ENCODE measurements at places on chromosomes 2 and 18.

DNA sequence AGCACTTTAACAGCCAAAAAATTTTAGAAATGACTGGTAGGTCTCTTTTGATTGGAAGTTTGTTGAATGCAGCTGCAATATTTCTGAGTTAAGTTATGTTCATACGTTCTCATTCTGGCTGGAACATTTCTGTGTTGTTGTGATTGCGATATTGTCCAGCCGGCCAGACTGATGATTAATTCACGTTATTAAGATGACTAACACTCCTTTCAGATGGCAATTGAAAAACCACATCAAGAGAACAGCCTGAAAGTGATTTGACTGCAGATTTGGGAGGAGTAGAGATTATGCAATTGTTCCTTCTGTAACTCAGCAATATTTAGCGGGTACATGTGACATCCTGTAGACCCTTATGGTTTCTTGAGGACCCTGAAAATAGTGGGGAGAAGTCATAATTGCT lies 133.7 kb downstream of the FBXO15 start:
- H3K27me3 ChIP-seq: peaks cover 1% of the 10 kb centered on the region
- H3K27ac ChIP-seq: no peak overlapping the region
- no peak overlapping the region for H3K4me3 ChIP-seq

DNA sequence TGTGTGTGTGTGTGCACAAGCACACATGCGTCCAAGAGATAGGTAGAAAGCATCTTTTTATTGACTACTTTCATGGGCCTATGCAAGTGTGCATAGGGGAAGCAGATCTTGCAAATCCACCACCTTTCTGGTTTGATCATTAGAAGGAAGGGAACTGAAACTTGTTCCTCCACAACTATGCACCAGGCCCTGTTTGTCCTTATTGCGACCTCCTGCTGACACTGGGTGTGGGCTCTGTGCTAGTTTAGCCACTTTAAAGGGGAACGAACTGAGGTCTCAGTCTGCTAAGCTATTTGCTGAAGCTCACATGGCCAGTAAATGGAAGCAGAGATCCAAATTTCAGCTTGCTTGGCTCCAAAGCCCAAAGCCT lies 32.1 kb upstream of the INSIG2 start:
- H3K36me3 ChIP-seq: no peaks in the 10 kb centered on the region
- peaks cover 15% of the 10 kb centered on the region for H3K4me1 ChIP-seq
- peaks cover 26% of the 10 kb centered on the region for H3K27me3 ChIP-seq
- no peak for DNase-seq

DNA sequence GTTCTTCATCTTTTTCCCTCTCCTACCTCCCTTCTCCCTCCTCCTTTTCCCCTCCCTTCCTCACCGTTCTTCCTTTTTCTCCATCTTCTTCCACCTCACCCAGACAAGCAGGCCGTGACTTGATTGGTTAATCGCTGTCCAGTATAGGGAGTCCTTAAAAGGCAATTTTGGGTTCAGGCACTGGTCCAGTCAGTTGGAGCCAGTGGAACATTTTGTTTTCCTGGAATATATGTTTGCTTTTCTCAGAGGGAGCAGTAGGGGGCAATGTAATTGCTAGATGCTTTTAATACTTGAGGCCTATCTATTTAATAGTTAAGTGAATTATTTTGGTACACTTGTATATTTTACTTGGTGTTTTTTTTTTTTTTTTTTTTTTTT lies 15.0 kb downstream of the ELAC1 start:
- H3K4me1 ChIP-seq: no peaks in the 10 kb centered on the region
- H3K4me3 ChIP-seq: no peak overlapping the region
- H3K36me3 ChIP-seq: no peaks in the 10 kb centered on the region
- no peaks in the 10 kb centered on the region for H3K27me3 ChIP-seq
- no peak overlapping the region for H3K27ac ChIP-seq

DNA sequence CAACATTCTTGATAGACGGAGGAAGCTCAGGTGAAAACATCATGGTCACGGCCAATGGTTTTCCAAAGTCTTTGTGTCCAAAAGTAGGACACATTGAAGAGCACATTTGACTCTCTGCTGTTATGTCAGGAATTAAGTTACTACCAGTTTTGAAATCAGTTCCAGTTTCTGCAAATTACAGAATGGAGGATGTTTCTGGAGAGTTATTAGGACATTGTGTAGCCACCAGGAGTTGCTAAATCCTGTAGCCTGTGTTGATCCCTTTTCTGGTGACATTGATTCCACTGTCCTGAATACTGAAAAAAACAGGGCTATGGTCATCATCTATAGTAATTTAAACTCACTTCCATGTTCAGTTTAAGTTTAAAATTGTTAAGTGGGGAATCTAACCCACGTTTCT lies 15.3 kb downstream of the UPP2 start:
- DNase-seq: no peak
- H3K4me3 ChIP-seq: no peak overlapping the region
- H3K4me1 ChIP-seq: peaks cover 37% of the 10 kb centered on the region
- no peaks in the 10 kb centered on the region for H3K36me3 ChIP-seq

DNA sequence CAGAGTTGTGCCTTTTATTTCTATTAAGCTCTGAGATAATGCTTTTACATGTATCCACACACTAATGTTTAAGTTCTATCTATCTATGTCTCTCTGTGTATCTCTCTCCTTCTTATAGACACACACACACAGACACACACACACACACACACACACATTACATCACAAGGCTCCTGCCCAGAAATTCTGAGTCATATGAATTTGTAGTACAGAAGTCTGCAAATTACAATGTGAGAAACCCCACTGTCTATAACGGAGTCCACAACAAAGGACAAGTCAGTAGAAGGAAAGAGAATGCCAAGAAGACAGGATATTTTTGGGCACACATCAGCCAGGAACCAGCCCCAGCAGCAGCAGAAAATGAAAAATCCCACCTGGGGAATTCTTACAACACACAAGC lies 142.4 kb downstream of the EN1 start:
- no peak overlapping the region for H3K27ac ChIP-seq
- H3K4me3 ChIP-seq: no peak overlapping the region
- H3K27me3 ChIP-seq: no peaks in the 10 kb centered on the region
- no peak for DNase-seq
- no peaks in the 10 kb centered on the region for H3K36me3 ChIP-seq

GRCh38 chr2:203018181-203018580 lies 3.5 kb downstream of the NBEAL1 start:
- H3K27me3 ChIP-seq: no peaks in the 10 kb centered on the region
- H3K4me1 ChIP-seq: peaks cover 45% of the 10 kb centered on the region
- H3K27ac ChIP-seq: peak overlapping the region; percentile 55
- H3K36me3 ChIP-seq: no peaks in the 10 kb centered on the region
- DNase-seq: peak; percentile 55

- H3K27ac ChIP-seq: no peak overlapping the region
- no peak overlapping the region for H3K4me3 ChIP-seq
- DNase-seq: no peak
- H3K4me1 ChIP-seq: no peaks in the 10 kb centered on the region
- peaks cover 22% of the 10 kb centered on the region for H3K27me3 ChIP-seq
- H3K36me3 ChIP-seq: no peaks in the 10 kb centered on the region
Measured at GRCh38 chr2:95014126-95014708, 11.3 kb upstream of the MAL start.

DNA sequence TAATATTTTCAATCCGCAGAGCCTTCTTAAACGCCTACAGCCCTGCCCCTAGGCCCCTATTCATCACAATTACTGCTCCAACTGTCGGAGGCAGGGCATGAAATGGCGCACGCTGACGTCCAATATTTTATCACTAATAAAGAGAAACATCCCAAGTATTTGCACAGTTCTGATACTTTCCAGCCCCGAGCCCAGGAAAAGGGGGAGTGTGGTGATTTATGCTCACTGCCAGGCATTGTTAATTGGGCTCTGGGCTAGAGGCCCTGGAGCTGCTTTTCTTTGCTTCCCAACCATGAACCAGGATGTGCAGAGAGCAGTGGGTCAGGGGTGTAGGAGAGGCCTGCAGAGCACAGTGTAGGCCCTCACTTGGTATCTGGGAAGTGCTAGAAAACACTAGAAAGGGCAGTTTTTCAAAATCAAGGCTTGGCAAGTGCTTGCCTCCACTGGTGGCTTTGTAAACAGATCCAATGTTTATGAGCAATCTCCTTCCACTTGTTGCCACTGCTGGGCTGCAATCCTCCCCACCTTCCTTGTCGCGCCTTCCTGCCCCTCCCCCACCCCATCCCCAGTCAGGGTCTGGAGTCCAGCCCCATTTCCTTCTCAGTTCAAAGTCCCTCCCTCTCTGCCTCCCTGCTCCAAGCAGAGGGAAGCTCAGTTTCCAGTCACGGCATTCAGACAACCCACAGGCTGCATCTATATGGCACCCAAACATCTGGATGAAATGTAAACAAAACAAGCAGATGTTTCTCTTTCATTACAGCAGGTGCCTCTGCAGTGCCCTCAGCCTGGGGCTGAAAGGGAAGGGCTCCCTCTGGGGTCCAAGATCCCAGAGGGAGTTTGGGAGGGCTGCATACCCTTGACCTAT lies 83.9 kb upstream of the PKDCC start:
- H3K4me1 ChIP-seq: peaks cover 45% of the 10 kb centered on the region
- H3K36me3 ChIP-seq: no peaks in the 10 kb centered on the region
- peak; percentile 32 for DNase-seq
- H3K4me3 ChIP-seq: no peak overlapping the region

- no peaks in the 10 kb centered on the region for H3K27me3 ChIP-seq
- peaks cover 8% of the 10 kb centered on the region for H3K4me1 ChIP-seq
- no peak for DNase-seq
- no peaks in the 10 kb centered on the region for H3K36me3 ChIP-seq
- no peak overlapping the region for H3K27ac ChIP-seq
- H3K4me3 ChIP-seq: no peak overlapping the region
Measured at GRCh38 chr2:193461431-193461934, 1266.8 kb upstream of the TMEFF2 start.

GRCh38 chr2:20168727-20169696 lies 55.9 kb downstream of the SDC1 start:
- H3K27me3 ChIP-seq: 0 out of 2 replicates have a peak, but pooled peaks cover 1% of the 10 kb centered on the region
- H3K36me3 ChIP-seq: no peaks in the 10 kb centered on the region
- H3K4me1 ChIP-seq: peaks cover 75% of the 10 kb centered on the region
- no peak overlapping the region for H3K4me3 ChIP-seq

DNA sequence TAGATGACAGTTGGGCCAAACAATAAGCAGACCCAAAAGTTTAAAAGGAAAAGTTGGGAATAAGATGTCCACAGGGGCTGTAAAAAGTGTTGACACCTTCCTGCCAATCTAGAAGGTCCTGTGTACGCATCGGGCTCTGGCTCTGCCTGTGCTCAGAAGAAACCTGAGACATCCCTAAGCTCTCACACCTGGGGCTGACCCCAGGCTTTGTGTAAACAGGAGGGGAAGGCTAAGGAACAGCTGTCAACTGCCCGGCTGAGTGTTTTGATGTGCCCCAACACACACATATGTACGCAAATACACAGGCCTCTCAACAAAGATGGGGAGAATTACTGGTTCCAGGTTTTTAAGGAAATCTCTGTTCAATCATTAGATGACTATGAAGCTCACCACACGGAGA lies 59.5 kb downstream of the TMEM131 start:
- H3K36me3 ChIP-seq: no peaks in the 10 kb centered on the region
- H3K27ac ChIP-seq: peak overlapping the region; percentile 1
- no peaks in the 10 kb centered on the region for H3K27me3 ChIP-seq
- H3K4me3 ChIP-seq: no peak overlapping the region
- DNase-seq: peak; percentile 25

DNA sequence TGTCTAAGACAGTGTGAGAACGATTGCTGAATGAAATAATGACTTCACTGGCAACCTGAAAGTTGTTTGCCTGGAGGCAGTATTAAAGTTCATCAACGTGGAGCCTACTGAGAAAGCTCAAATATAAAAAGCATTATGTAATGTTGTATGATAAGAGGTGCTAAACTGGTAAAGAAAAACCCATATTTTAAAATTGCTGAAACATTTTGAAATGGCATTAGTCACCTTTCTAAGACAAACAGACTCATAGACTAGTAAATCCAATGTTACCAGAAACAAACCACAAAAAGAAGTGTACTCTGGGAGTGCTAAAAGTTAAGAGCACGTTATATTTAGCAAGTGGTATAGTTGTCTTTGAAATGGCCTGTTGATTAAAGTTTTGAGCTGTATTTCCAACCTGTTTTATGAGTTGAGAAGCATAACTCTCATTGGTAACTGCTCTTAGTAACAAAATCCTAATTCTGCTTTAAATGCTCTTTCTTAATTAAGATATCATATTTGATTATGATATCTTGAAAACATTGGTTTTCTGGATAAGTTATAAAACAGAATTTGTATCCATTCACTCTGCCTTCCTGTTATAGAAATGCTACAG lies 62.7 kb downstream of the CYP1B1 start:
- H3K36me3 ChIP-seq: no peaks in the 10 kb centered on the region
- H3K4me1 ChIP-seq: no peaks in the 10 kb centered on the region
- H3K27ac ChIP-seq: no peak overlapping the region
- DNase-seq: no peak
- no peaks in the 10 kb centered on the region for H3K27me3 ChIP-seq

DNA sequence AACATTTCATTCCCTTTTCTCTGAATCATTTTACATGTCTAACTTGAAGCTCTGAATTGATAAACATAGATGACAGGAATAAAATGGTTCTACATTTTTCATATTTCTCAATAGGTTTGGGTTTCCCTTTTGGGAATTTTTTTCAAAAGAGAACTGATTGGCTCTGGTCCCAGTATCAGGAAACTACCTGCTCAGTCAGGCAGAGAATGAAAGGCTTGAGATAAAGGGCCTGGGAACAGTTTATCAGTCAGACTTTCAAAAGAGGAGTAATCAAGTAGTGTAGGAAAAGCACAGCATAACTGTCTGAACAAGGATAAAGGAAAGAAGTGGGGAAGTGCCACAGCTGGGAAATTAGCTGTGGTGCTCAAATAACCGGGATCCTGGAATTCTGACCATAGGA lies 28.3 kb upstream of the CCL20 start:
- H3K27me3 ChIP-seq: peaks cover 9% of the 10 kb centered on the region
- no peak overlapping the region for H3K4me3 ChIP-seq
- no peak for DNase-seq
- H3K4me1 ChIP-seq: peaks cover 19% of the 10 kb centered on the region
- no peaks in the 10 kb centered on the region for H3K36me3 ChIP-seq
- H3K27ac ChIP-seq: no peak overlapping the region

DNA sequence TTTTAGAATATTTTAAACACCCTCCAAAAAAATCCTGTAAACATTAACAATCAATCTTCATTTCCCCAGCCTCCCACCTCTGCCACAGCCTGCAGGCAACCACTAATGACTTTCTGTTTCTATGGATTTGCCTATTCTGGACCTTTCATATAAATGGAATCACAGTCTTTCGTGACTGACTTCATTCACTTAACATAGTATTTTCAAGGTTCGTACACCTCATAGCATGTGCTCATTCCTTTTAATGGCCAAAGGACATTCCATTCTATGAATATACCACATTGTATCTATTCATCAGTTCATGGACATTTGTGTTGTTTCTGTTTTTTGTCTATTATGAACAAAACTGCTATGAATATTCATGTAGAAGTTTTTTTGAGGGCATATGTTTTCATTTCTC lies 48.5 kb downstream of the NAT8 start:
- H3K4me3 ChIP-seq: no peak overlapping the region
- no peaks in the 10 kb centered on the region for H3K36me3 ChIP-seq
- no peaks in the 10 kb centered on the region for H3K4me1 ChIP-seq
- no peak for DNase-seq

GRCh38 chr2:202757339-202757738 lies 114.2 kb downstream of the ICA1L start:
- H3K36me3 ChIP-seq: peaks cover 62% of the 10 kb centered on the region
- DNase-seq: no peak
- H3K4me3 ChIP-seq: no peak overlapping the region
- H3K27me3 ChIP-seq: no peaks in the 10 kb centered on the region
